HEK293T (cell line): ENCODE measurements at places on chromosomes 3 and 15.

DNA sequence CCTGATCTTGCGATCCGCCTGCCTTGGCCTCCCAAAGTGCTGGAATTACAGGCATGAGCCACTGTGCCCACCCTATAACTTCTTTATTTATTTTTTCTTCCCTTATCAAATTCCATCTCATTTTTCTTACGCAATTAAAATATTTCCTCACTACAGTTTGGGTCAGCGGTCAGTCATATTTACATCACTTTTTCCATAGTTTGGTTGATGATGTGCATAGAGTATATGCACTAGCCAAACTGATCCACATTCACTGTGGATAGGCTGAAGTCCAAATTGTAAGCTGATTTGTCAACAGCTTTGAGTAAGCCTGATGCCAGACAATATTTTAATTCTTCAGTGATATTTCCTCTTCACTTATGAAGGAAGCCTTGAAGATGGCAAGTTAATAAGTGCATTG is 256.3 kb downstream of the TIGIT start:
- DNase-seq: no peak

GRCh38 chr15:91737151-91737818 is 116.2 kb upstream of the SLCO3A1 start:
- no peak for DNase-seq

GRCh38 chr3:187919048-187919447 is 173.8 kb upstream of the BCL6 start:
- no peak for DNase-seq

GRCh38 chr15:64037966-64038365 is 8.3 kb downstream of the DAPK2 start:
- no peak for DNase-seq

GRCh38 chr3:94167796-94168195 is 104.9 kb downstream of the NSUN3 start:
- DNase-seq: no peak

DNA sequence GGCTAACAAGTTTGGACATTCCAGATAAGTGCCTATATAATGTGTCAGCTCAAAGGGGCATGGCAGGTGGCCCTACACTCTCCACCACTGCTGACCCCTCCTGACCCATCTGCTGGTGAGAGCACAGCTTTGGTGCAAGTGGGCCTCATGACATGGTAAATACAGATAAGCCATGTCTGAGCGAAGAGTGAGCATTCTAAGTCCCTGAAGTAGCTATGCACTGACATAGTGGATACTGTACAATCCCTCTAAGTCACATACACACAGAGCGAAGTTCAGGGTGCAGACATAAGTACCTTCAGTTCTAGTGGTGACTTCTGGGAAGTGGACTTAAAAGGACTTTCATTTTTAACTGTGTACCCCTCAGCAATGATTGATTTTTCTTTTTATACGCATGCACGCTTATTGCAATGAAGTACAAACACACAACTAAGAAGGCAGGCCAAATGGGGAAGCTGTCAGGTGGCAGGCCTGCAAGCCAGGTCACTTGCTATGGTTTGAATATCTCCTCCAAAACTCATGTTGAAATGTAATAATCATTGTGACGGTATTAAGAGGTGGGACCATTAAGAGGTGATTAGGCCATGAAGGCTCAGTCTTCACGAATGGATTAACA is 41.5 kb downstream of the TBC1D2B start:
- no peak for DNase-seq

DNA sequence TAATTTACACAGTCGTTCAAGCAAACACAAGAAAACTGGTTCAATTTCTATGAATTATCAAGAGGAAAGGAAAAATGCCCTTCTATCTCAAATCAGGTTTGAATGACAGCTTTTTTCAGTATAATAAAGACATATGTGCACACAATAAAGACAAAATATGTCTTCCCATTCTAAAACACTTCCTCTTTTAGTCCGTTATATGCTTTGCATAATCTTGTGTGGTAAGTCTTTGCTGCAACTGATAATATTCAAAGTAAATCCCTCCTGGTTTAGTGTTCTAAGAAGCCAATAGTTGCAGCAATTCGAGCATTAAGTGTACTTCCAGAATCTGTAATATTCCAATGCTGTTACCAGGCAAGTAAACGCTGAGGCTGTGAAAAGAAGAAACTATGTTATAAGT is 43.7 kb upstream of the MAPKBP1 start:
- no peak for DNase-seq

- DNase-seq: no peak
Observed at GRCh38 chr3:74053970-74054516, 429.3 kb upstream of the PDZRN3 start.

GRCh38 chr15:69463182-69463756 is 10.7 kb downstream of the RPLP1 start:
- no peak for DNase-seq

- no peak for DNase-seq
Observed at GRCh38 chr3:18279226-18279737, 145.9 kb downstream of the SATB1 start.

DNA sequence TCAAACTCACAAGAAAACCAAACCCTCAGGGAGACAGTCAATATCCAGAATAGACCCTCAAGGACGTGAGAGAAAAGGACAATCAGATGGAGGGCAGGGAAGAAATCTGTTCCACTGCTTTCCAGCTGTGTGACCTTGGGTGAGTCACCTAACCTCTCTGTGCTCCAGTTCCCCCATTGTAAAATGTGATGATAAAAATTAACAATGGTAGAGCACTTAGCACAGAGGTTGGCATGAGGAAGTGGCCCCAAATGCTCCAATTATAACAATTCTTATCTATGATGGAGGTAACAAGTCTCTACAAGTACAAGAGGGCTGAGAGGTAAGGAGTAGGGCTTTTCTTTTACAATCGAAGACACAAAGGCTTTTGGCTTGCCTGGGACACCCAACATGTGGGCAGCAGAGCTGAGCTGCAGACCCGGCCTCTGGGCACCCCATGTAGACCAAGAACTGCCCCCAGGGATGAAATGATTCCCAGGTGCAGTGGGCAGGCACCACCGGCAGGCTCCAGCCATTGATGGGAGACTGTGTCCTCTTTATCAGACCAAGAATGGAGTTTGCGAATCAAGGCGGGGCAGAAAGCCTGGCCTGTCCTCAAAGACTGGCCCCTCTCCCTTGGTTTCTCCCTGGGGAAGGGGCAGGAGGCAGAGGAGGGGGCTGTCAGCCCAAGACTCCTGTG is 22.0 kb downstream of the WNT7A start:
- no peak for DNase-seq

DNA sequence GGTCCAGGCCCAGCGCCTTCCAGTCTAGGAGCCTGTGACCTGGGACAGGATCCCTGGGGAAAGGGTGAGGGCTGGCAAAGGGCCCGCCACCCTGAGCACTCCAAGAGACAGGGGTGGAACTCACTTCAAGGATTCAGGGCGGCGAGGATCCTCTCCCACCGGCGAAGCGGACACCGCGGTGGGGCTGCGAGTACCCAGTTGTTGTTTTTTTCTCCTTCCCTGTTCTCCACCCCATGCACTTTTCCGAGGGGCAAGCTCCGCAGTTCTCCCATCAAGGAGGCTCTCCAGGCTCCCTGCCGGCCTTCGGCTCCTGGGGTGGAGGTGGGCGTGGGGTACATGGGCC is 387 bp upstream of the PAQR5 start:
- DNase-seq: no peak

GRCh38 chr3:64922213-64922612 is 234.4 kb upstream of the ADAMTS9 start:
- DNase-seq: no peak

- no peak for DNase-seq
Observed at GRCh38 chr3:118213892-118214291, 820.8 kb downstream of the IGSF11 start.

DNA sequence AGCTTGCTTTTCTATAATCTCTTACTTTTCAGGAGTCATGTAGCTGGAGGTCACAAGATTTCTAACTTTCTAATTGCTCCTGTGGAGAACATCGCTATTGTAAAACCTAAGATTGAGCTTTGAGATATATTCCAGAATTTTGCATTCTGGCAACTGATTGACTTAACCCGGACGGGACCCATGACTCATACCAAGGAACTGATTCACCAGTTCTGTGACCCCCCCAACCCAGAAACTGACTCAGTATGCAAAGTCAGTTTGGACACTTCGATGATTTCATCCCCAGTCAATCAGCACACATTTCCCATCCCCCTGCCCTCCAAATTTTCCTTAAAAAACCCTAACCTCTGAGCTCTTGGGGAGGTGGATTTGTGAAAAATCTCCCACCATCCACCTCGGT is 396.5 kb upstream of the GBE1 start:
- DNase-seq: no peak

GRCh38 chr15:70479785-70480184 is 283.6 kb downstream of the UACA start:
- DNase-seq: no peak

DNA sequence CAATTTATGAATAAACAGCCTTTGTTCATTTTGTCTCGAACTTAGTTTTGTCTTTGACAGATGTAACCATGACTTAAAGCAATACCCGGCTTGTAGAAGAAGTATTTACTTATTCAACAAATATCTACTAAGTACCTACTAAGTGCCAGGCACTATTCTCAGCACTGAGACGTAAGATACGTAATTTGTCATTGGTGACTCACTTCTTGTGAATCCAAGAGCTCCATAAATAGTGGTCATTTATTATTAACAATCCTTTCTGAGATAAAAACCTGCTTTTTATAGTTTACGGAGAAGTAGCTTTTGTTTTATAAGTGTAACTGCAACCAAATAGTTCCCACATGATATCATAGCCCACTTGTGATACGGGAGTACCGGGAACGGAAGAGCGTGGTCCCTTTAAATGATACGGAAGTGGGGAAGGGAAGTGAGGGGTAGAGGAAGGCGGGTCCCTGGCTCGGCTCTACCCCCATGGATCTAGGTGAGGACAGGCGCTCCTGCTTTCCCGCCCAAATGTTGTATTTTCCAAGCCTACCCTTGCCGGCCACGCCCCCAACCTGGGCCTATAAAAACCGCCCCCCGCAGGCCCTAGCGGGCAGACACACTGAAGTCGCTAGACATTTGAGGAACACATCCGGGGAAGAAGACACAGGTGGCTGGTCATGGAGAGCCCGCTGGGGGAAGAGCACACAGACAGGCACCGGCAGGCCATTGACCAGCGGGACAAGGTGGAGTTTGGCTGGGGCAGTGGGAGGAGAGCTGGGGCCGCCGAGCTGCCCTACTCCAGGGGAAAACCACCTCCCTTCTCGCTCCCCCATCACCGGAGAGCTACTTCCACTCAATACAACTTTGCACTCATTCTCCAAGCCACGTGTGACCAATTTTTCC is at the start of gene SAMMSON:
TSS of gene SAMMSON (plus strand) at position 594 of the 888 bp plus-strand sequence.
- DNase-seq: no peak

DNA sequence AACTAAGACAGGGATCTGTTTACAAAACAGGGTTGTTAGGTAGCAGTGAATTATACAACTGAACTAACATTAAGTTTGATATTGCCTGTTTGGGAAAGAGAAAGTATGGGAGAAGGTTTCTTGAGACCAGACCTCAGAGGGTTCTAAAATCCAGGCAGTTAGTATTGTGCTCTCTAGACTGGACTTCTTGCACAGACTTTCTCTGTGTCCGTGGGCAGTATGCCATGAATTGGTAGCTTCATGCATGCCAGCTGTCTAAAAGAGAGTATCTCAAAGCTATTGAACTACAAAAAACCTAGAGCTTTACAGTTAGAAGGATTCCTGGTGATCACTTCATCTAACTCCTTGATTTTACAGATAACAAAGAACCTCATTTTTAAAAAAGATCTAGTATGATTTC is 12.5 kb downstream of the SAMD7 start:
- DNase-seq: no peak

GRCh38 chr3:28334552-28334951 is 14.0 kb upstream of the ZCWPW2 start:
- DNase-seq: no peak

GRCh38 chr3:70803891-70804290 is 491.5 kb upstream of the MDFIC2 start:
- DNase-seq: no peak

DNA sequence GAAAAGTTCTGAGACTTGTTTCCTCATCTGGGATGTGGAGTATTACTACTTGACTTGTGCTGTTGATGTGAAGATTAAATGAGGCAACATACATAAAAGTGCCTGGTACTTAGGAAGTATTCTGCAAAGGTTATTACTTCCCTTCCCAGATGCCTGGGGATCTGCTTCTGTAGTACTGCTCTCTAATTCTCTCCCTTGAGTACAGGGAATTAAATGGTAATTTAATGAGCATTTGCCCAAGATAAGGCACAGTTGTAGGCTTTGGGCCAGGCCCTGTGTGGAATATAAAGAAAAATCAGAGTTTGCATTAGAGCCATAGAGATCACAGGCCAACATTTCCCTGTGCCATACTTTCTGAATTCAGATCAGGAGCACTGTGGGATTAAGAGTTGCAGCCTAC is 84.4 kb downstream of the LARS2 start:
- no peak for DNase-seq

DNA sequence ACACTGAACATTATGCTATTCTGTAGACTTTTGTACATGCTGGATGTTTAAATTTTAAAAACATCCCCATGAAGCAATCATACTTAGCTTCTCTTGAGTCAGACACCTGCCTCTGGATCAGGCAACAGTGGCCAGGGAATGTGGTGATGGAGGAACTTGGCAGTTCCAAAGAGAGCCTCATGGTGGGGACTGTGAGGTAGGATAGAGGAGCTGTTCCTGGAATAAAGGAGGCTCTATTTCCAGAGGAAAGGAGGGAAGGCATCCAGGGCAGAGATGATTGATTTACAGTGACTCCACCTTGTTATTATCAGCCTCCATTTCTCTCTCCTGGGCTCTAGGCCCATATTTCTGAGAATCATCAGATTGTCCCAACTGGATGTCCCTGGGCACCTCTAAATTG is 35.0 kb upstream of the ABHD17C start:
- peak; percentile 73 for DNase-seq

GRCh38 chr3:99866261-99866761 is 48.6 kb downstream of the CMSS1 start:
- DNase-seq: no peak

DNA sequence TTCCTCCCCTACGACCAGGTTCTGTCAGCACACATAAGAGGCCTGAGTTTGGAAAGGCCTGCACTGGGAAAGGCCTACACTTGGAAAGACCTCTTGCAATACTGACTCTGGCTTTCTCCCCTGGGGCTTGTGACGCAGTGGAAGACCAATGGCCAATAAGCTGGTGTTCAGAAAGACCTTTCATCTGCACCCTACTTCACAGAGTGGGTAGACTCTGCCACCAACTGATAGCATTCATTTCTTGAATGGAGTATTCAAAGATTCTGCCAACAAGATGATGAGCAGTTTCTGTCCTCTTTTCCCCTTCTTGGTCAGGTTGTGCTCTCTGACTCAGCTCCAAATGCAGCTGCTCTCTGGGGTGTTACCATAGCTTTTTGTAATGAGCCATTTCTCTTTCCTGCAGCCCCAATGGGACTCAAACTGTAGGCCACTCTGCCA is 48.8 kb downstream of the TIPARP start:
- no peak for DNase-seq
